ENCODE measurements at places on chromosomes 16 and 17.

DNA sequence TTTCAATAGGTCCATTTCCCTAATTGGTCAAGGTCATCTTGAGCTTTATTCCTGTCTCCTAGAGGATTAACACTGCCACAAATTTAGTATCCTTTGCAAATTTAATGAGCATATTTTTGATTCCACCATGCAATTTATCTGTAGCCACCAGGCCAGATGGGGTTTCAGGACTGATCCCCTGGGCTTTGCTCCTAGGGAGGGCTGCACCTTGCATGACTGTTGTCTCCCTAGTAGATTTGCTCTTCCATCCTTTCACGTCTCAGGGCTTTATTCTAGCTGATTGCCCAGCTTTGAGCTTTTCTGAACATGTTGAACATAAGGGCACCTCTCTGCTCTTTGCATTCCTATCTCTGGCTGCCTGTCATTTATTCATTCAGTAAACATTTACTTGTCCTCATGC is 7.7 kb upstream of the KCNH6 start:
- DNase-seq = no peak

DNA sequence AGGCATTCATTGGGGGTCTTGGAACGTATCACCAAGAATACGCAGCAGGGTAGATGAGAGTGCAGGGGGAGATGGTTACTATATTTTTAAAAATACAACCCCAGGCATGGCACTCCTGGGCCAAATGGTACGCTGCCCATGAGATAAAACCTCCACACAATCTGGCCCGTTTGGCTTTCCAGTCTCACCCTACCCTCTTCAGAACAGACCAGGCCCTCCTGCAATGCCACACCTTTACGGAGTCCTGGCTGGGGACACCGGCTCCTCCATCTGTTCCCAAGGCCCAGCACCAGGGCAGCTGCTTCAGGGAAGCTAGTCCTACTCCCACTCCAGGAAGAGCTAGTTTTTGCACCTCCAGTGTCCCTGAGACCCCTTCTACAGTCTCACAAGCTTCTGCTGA is 24.4 kb downstream of the SNN start:
- no peak for DNase-seq

DNA sequence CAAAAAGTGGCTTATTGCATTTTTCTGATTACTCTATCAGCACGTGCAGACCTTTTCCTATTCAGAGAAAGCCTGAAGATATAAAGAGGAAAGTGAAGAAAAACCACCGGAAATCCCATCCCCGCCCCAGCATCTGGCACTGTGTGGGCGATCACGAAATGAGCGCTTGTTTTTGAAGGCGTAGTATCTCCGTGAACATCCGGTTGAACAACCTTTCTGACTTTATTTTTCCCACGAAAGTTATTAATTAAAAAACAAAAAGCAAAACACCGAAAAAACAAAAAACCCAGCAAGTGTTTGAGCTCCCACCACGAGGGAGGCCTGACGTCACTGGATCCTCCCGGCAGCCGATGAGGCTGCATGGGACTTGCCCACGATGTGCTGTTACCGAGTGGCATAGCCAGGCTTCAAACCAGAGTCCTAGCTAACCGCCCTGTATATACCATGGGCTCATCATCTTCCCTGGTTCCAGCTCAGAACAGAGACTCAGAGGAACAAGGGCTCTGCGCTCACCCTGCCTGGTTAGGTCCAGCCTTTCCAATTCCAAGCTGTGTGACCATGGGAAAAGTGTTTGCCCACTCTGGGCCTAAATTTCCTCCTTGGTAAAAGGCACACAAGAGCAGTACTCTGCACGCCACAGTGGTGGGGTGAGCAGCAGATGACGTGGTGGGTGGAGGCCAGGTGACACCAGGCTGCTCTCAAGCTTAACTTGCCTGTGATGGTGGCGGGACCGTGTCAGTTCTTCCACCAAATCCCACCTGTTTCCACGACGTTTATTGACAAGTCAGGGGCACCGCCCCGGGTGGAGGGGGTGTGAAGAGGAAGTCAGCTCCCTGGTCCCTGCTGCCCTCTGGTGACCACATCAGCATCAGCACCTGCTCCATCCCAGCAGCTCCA is 34.3 kb upstream of the IL21R start:
- DNase-seq = peak; percentile 47

DNA sequence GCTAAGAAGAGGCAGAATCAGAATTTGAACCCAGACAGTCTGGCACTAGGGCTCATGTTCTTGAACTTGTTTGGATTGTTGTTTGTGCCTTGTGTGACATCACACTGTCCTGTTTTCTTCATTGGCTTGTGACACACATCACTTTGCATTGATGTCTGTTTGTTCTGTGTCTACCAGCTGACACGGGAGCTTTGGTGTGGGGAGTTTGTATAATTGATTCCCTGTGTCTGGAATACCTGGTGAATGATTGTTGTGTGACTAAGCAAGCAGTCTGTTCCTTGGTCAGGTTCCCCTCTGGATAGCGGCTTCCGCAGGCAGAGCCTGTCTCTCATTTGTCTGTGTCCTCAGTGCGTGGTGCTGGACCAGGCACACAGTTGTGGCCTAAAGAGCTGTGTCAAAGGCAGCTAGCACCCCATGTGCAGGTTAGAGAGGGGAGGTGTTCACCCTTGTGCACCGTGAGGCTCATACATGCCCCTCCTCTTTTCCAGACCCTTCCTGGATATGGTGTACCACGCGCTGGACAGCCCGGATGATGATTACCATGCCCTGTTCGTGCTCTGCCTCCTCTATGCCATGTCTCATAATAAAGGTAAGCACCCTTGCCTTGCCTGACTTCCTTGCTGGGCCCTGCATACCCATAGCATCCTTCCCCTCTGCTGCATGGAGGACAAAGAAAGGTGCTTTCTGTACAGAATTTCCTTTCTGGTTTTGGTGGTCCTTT is 80.1 kb downstream of the CLEC16A start:
- no peak for DNase-seq

DNA sequence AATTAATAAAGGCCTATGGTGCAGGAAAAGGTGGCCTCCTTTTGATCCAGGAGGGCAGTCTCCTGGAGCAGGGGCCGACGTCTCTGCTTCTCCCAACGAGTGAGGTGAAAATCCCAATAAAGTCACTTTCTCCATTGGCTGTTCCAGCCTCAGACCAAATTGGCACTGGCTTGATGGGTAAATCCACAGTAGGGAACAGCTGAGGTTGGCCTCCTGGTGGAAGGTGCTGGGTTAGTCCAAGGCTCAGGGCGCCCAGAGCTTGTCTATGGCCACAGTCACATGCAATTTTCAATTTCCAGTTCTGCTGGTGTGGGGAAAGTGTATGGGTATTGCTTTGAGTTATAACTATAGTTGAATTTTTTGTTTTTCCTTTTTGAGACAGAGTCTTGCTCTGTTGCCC is 79.0 kb downstream of the NETO2 start:
- DNase-seq = no peak

DNA sequence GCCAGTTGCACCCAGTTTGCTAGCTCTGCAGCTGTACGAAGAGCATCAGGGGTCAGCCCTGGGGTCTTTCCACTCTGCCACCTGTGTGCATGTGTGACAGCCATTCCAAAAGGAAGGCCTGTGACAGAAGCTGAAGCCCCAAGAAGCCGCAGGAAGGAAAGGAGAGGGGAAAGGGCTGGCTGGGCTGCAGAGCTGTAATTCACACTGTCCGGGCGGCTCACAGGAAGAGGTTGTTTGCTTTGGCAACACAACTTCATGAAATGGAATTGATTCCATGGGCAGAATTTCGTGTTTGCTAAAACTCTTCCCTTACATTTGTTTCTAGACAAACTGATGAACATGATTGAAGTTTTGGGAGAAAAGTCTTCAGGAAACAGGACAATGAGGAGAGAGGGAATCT is 14.8 kb downstream of the TMEM204 start:
- no peak for DNase-seq

GRCh38 chr17:72792771-72793170 is 299.7 kb downstream of the SLC39A11 start:
- DNase-seq = no peak

- DNase-seq = no peak
Observed at GRCh38 chr17:70820276-70820675, 650.9 kb downstream of the KCNJ2 start.

DNA sequence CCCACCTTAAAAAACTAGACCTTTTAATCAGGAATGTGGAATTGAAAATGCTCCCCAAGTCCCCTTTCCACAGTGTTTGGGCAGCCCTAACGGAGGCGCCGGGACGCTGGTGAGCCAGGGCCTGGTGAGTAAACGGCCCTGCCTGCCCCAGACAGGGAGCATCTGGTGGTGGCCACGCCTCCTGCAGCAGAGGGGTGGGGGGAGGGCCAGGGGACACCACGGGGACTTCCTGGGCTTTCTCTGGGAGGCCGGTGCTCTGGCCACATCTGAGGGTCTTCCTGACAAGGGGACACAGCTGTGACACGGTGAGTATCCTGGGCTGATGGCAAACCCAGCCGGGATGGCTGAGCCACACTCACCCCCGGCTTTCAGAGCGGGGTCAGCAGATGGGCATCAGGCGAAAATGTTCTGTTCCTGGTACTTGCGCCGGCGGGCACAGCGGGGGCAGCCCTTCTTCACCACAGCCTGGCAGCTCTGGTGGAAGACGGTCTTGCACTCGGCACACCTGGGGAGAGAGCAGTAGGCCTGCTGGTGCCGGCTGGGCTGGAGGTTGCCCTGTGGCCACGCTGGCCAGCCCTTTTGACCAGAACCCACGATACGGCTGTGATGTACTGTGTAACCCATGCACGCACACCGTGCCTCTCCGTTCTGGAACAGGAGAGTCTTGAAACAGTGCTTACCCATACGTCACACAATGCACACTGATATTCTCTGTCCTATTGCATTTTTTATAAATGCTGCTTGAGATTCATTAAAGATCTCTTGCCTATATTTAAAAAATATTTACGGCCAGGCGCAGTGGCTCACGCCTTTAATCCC is 5.0 kb upstream of the ARHGAP27 start:
- DNase-seq = no peak

DNA sequence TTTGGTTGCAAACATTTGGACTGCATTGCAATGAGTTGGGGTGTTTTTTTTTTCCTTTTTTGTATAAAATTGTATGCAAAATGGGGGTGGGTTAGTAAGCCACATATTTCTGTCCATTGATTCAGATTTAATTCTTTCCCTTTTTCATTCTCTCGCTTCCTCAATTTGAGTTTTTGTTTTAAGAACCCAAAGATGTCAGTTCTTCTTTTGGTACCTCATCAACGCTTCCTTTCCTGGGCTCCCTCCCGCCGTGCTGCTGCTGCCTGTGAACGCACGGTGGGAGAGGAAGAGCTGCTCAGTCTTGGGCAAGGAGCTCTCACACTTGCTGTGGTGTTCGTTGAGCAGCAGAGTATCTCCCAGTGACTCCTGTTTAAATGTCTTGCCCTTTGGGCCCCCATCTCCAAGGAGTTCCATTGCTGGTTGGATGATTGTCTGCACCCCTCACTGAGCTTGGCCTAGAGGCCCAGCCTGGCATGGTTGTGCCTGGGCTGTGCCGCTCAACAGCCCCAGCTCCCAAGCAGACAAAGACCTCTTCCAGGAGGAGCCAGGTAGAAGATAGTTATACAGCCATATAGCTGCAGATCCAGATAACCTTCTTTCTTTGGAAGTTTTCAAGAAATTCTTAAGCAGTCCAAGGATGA is 13.6 kb downstream of the UBFD1 start:
- DNase-seq = no peak

- DNase-seq = no peak
Observed at GRCh38 chr16:68037841-68038597, 14.9 kb downstream of the DUS2 start.

- DNase-seq = no peak
Observed at GRCh38 chr17:3915581-3915994, 677 bp downstream of the P2RX1 start.

DNA sequence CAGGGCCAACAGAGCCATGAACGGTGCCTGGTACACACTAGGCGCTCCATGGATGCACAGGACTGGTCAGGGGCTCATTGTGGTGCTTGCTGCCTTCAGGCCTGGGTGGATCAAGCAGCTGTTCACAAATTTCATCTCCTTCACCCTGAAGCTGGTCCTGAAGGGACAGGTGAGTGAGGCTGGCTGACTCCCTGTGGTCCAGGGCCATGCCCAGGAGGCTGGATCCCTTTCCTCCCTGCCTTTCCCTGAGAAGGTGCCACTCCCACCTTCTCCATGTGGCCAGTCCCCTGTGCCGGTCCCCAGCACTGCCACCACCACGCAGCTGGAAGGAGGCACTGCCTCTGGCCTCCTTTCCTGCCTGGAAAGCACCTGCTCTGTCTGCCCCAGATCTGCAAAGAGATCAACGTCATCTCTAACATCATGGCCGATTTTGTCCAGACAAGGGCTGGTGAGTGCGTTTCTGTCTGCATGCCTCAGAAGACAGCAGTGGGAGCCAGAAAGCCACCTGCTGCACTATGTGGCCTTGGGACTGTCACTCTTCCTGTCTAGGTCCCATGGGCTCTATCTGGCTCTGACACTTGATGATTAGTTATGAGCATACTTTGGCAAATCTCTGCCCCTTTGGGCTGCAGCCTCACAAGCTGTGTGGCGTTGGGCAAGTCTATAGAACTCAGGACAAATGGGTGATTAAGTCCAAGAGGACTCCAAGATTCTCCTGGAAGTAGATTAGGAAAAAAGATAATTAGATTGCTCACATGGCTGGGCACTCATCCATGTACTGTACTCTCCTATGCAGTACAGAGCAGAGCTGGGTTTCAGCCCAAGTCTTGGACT is 9.4 kb downstream of the CETP start:
- DNase-seq = no peak

DNA sequence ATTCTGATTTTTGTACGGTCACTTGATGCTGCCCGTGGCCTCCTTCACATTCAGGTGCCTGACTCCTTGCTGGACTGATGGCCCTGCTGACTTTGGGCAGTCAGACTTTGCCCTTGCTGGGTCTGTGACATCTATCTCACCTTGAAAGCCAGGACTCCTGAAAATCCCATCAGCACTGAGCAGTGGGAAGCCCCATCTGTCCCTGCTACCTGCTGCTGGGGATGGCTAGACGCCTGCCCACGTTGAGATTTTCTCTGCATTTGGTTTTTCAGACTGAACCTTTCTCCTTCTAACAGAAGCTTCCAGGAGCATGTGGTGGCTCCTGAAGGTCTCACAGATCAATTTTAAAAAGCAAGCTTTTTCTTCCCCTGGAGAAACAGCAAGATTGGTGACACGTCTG is 10.2 kb upstream of the ZNF18 start:
- DNase-seq = no peak

DNA sequence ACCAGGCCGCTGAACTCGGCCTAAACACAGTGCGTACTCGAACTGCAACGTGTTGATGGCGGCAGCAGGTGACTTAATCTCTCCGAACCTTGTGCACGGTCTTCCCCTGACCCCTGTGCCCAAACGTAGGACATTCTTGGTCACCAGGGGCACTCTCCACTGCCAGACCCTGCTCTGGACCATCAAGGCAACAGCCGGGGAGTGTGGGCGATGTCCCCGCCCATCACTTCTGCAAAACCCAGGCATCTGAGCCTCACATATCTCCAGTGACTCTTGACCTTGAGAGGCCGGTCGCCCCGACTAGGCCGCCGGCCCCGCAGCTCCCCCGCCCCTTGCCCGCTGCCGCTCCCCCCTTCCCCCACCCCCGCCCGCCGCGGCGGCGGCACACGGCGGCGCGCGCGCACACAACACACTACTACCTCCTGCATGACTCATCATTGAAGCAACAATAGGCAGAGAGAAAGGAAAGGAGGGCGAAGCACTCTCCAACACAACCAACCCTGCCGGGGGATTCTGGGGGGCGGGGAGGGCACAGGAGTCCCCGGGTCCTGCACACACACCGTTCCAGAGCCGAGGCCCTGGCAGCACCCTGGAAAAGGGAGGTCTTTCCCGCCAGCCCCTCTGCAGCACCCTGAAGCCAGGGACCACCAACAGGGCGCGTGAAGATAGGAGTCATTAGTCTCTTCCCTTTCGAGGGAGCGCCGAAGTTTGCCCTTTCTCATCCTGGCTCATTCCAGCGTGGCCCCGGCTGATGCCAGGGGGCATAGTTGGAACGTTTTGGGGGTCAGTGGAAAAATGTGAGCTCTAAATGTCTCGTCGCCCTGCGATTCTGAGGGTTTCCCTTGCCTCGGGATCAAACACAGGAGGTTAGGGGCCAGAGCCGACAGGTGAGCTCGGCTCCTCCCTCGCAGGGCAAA is 1.9 kb downstream of the MNT start:
- no peak for DNase-seq

Data from D721Med (cell line).